ENCODE measurements at places on chromosomes 6 and 20.

- no peak for DNase-seq
These were observed 4.3 kb downstream of the BHLHE23 start for GRCh38 chr20:63002511-63002910.

DNA sequence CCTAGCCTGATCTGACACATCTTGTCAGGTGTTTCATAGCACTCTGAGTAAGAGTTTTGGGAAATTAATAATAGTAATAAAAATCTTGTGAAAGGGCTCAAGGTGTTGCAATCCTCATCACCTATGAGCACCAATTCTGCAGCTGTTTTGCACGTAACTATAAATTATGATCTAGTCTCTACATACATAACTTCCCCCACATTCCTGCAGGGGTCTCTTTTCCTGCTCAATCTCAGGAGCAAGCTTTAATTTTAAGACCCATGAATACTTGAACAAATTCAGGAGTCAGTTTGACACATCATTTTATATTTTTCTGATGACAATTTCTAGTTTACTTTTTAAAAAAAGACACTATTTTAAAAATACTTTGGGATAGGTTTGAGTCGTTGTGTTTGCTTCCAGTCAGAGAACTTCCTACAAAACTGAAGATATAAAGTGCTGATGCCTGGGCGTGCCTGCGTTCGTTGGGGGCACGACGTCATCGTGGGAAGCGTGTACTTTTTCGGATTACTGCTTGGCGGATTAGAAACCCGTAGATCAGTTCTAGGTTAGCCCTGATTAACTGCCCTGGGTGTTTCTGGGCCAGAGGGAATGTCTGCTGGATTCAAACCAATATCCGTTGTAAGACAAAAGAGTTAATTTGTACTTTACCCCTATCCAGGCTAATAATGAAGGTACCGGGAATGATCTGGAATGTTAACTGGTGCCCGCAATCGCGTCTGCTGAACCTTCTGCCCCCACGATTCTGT lies 1.0 kb upstream of the E2F3 start:
- no peak for DNase-seq

DNA sequence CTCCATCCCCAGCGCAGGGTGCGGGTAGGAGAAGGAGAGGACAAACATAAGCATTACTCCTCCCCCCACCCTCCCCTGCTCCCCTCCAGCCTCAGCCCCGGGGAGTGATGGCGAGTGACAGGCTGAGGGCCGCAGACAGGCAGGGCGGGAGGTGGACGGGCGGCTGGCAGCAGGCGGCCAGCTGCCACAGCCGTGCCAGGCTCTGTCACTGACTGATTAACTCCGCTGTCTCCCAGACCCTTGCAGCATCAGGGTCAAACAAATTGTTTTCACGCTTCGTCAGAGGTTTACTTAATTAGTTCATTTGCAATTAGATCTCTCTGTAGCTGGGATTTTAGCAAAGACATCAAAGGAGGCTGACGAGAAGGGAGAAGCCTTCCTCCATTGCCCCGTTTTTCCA lies 41.9 kb downstream of the FOXP4 start:
- no peak for DNase-seq

- DNase-seq: no peak
These were observed 858 bp downstream of the RWDD1 start for GRCh38 chr6:116572162-116572561.

- no peak for DNase-seq
These were observed 15.7 kb upstream of the SSTR4 start for GRCh38 chr20:23019403-23019802.

DNA sequence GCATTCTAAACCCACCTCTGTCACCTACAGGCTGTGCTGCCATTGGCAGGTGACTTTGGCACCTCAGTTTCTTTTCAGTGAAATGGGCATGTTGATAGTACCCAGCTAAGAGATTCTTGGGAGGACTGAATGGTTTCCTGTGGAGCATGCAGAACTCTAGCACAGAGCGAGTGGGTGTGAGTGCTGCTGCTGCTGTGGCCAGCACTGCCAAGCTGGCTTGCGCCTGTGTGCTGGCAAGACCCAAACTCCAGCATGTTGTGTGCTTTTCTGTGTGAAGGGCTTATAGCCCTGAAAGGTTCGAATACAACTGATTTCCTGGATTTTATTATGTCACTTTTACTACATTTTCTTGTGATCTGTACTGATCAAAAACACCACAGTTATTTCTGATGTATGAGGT lies 78.1 kb upstream of the KIF25 start:
- no peak for DNase-seq

DNA sequence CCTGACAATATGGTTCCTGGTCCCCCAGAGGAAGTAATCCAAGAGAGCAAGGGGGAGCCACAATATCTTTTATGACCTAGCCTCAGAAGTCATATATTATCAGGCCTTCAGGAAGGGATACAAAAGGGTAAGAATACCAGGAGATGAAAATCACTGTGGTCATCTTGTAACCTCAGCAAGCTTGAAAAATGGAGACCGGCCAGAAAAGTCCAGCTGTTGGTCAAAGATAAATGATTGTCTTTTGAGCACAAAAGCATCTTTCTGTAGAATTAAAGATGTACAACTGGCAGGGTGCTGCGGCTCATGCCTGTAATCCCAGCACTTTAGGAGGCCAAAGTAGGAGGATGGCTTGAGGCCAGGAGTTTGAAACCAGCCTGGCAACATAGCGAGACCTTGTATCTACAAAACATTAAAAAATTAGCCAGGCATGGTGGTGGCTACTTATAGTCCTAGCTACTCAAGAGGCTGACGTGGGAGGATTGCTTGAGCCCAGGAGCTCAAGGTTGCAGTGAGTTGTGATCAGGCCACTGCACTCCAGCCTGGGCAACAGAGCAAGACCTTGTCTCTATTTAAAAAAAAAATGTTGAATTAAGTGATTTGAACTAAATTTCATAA lies 118.0 kb upstream of the MARCKS start:
- no peak for DNase-seq
